Muscle of arm (tissue), 14 donors: ENCODE measurements at places on chromosomes 7 and 10. TPM values are rescaled to one million over a fixed set of nuclear protein-coding genes. Genes with fewer than 3 reads are reported as not detected.

GRCh38 chr10:30384051-30384674, 35.1 kb upstream of the MTPAP start:
- no peak for DNase-seq

Gene PRPS1L1
- not detected for polyA plus RNA-seq

Gene CHN2
- polyA plus RNA-seq, result 19.2 TPM

- DNase-seq, result no peak
Observed at GRCh38 chr7:1348096-1348822, 111.0 kb downstream of the MICALL2 start.

DNA sequence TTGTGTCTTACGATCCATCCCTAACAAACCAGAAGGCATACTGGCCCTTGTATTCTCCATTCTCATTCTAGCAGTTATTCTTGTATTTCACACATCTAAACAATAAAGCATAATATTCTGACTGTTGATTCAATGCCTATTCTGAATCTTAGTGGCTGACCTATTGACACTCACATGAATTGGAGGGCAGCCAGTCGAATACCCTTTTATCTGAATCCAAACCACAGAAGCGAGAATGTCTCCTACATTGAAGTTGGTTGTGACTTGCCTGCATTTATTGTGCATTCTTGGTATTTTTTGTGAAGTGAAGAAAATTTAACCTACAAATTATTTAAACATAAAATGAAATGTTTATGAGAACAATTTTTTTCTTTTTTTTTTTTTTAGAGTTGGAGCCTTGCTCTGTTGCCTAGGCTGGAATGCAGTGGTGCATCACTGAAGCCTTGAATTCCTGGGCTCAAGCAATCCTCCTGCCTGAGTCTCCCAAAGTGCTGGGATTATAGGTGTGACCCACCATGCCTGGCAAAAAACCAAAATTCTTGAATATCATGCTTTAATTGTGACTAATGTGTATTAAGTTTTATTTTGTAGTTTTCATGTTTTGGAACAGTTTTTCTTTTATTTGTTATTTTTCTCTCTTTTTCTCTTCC, 22.7 kb downstream of the EXOC4 start:
- no peak for DNase-seq

DNA sequence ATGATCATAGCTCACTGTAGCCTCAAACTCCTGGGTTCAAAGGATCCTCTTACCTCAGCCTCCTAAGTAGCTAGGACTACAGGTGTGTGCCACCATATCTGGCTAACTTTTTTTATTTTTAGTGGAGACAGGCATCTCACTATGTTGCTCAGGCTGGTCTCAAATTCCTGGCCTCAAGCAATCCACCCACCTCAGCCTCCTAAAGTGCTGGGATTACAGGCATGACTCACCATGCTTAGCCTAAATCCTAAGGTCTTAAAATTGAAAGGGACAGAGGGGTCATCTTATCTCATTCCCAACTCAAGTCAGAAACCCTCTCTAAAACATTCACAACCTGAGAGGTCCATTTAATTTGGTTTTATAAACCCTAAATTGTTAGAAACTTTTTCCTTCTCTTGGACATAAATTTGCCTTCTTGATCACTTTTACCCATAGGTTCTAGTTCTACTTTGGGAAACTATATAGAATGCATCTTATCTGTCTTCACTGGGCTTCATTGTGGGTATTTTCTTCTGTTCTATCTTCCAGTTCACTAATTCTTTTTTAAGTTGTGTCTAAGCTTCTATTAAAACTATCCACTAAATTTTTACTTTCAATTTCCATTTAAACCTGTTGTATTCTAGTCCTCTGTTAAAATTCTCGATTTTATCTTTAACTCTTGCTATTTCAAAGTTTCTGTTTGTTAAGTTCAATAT, 183.4 kb upstream of the KAT6B start:
- no peak for DNase-seq

Gene BTBD16
- not detected for polyA plus RNA-seq

GRCh38 chr10:51733057-51733456, 33.7 kb upstream of the CSTF2T start:
- DNase-seq, result no peak

- DNase-seq, result no peak
Observed at GRCh38 chr7:67426654-67427053, 430.0 kb downstream of the TYW1 start.

Gene HOXA5
- 20.3 TPM for polyA plus RNA-seq

DNA sequence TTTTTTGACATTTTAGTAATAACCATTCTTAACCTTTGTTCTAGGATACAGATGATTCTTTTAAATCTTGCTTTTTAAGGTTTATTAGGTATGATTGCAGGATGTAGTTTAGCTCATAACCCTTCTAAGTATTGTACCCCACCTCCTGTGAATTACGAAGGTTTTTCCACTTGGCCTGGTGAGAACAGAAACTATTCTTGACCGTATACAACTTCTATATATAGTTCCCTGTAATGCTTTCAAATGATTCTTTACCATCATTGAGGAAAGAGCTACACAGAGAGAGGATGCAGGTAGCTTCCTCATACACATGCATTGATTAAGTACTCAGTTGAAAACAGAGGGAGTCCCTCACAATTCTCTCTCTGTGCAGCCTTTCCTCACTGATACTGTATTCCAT, 86.3 kb downstream of the PALS2 start:
- no peak for DNase-seq

Gene DEPP1
- not detected for polyA plus RNA-seq

DNA sequence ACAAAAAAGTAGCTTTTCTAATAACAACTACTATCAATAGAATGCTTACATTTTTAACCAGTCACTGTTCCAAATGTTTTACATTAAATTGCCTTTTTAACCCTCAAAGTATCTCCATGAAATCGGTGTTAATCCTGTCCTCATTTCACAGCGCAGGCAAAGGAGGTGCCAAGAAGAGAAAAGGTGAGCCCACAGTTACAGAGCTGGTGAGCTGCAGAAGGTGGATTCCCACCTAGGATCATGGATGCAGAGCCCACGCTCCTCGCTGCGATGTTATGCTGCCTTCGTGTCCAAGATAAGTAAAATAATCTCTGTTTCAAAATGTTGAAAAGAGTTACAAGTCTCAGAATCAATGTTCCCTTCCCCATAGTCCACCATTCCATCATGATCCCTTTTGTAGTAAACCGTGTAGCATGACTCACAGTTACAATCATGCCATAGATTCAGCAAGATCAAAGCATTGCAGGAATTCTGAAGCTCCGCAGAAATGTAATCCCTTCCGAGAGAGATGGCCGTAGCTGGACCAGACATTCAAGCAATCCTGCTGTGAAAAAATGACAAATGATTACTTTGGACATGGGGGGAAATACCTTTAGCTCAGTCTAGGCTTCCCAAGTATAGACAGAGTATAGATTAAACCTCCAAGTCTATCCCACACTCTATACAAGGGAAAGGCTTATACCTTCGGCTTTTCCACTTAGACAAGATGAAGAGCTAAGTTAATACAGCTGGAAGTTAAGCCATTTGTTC, 394.7 kb upstream of the AKR1E2 start:
- no peak for DNase-seq

GRCh38 chr7:32204361-32205018, 134.3 kb upstream of the PDE1C start:
- peak; percentile 56 for DNase-seq

GRCh38 chr7:92464515-92464914, 13.2 kb downstream of the ERVW-1 start:
- no peak for DNase-seq

GRCh38 chr7:38312821-38313220, 39.4 kb upstream of the TARP start:
- DNase-seq, result no peak
